T-cell (primary cell): ENCODE measurements at places on chromosomes 12 and 14.

DNA sequence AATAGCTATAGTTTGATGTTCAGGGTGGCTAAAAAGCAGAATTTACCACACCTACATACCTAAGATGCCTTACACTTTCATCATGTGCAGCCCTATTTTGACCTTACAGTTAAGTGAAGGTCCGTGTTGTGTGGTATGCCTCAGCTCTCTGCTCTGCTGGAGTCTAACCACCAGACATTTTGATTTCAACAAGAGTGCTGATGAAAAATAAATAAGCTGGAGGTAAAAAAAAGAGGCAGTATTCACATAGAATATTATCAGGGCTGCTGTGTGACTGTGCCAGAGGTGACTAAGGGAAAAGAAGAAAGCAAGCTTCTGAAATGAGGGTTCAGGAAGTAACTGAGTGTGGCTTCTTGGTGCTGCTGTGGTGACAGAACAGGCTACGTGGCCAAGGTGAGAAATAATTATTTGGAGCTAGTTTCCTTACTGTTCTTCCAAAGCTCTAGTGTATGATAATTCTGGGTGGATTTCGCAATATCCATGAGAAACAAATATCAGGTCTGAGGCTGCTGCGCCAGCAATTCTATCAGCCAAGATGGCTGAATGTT lies 188.8 kb downstream of the STXBP6 start:
- peaks cover 2% of the 10 kb centered on the region for H3K27me3 ChIP-seq
- peaks cover 4% of the 10 kb centered on the region for H3K4me1 ChIP-seq
- no peaks in the 10 kb centered on the region for H3K36me3 ChIP-seq
- no peak for DNase-seq
- no peak overlapping the region for H3K27ac ChIP-seq

DNA sequence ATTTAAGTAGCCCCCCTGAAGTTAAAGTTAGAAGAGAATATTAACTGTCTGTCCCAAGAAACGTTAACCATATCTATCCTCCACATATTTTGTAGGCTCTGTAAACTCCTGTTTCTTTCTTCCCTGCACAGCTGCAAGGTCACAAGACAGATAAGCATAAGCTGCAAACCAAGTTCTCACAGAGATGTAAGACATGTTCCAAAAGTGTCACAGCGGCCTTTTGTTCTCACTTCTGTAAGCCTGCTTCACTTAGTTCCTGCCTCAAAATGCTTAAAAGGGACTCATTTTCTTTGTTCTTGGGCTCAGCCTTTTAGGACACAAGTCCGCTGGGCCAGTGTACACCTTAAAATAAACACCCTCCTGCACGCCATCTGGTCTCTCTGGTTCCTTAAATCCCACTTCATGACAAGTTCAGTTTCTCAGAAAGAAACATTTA lies 3.2 kb downstream of the RNASE1 start:
- DNase-seq = no peak
- H3K4me3 ChIP-seq = no peak overlapping the region
- H3K36me3 ChIP-seq = no peaks in the 10 kb centered on the region
- no peak overlapping the region for H3K27ac ChIP-seq
- peaks cover 23% of the 10 kb centered on the region for H3K27me3 ChIP-seq
- H3K4me1 ChIP-seq = no peaks in the 10 kb centered on the region

- no peak overlapping the region for H3K27ac ChIP-seq
- no peaks in the 10 kb centered on the region for H3K4me1 ChIP-seq
- no peaks in the 10 kb centered on the region for H3K27me3 ChIP-seq
- H3K36me3 ChIP-seq = no peaks in the 10 kb centered on the region
Observed at GRCh38 chr12:14314801-14315200, 50.7 kb upstream of the ATF7IP start.

- no peaks in the 10 kb centered on the region for H3K27me3 ChIP-seq
- no peak overlapping the region for H3K27ac ChIP-seq
- DNase-seq = no peak
- H3K4me1 ChIP-seq = peaks cover 34% of the 10 kb centered on the region
- peaks cover 53% of the 10 kb centered on the region for H3K36me3 ChIP-seq
Observed at GRCh38 chr14:100138082-100138787, 21.2 kb downstream of the DEGS2 start.

DNA sequence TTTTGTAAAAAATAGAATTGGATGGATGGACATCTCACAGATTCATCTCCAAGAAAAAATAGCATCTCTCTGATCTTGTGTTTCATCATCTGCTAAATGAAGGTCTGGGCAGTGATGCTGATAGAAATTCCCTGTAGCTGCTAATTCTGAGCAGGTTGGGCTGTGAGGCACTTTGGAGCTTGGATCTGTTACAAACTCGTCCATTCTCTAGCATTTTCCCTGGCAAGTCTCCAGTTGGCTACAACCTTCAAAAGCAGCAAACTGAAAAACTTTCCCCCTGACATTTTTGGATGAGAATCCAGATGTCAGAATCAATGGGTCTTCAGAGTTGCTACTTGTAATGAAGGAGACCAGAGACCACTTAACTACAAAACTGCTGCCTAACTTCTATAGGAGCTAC lies 72.7 kb downstream of the TPH2 start:
- no peak overlapping the region for H3K4me3 ChIP-seq
- H3K27ac ChIP-seq = no peak overlapping the region
- H3K4me1 ChIP-seq = no peaks in the 10 kb centered on the region
- DNase-seq = no peak
- H3K36me3 ChIP-seq = no peaks in the 10 kb centered on the region
- no peaks in the 10 kb centered on the region for H3K27me3 ChIP-seq

DNA sequence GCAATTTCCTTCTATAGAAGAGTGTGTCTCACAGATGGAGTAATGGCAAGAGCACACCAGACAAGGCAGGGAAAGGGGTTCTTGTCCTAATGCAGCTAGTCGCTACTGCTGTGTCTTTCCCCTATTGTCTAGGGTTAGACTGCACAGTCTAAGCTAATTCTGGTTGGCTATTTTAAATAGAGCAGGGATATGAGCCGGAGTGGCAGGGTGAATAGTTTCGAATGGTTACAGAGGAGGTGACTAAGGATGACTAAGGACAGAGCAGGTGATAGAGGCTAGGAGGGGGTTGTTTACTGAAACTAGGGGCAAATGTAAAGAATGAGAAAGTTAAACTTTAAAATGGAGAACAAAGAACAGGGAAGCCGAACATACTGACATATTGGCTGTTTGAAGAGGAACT lies 25.6 kb upstream of the CPNE8 start:
- H3K36me3 ChIP-seq = no peaks in the 10 kb centered on the region
- H3K27me3 ChIP-seq = no peaks in the 10 kb centered on the region
- H3K4me1 ChIP-seq = no peaks in the 10 kb centered on the region
- no peak overlapping the region for H3K4me3 ChIP-seq

DNA sequence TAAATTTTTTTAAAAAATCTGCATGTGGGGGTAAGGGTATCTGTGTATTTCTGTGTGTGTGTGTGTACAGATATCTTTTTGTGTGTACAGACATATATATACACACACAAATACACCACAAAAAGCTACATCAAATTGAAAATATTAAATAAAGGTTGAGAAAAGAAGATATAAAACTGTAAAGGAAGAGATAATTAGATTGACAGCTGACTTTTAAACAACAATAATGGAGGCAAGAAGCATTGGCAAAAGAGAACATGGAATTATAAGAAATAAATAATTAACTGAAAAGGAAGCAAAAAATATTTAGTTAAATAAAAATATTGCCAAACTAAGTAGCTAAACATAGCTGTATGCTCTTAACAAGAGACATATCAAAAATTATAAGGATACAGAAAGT lies 291.4 kb downstream of the FSCB start:
- DNase-seq = no peak
- no peaks in the 10 kb centered on the region for H3K4me1 ChIP-seq

- no peak for DNase-seq
- H3K4me3 ChIP-seq = no peak overlapping the region
- H3K4me1 ChIP-seq = no peaks in the 10 kb centered on the region
- H3K27ac ChIP-seq = no peak overlapping the region
Observed at GRCh38 chr14:72869407-72870329, 24.2 kb downstream of the DPF3 start.

DNA sequence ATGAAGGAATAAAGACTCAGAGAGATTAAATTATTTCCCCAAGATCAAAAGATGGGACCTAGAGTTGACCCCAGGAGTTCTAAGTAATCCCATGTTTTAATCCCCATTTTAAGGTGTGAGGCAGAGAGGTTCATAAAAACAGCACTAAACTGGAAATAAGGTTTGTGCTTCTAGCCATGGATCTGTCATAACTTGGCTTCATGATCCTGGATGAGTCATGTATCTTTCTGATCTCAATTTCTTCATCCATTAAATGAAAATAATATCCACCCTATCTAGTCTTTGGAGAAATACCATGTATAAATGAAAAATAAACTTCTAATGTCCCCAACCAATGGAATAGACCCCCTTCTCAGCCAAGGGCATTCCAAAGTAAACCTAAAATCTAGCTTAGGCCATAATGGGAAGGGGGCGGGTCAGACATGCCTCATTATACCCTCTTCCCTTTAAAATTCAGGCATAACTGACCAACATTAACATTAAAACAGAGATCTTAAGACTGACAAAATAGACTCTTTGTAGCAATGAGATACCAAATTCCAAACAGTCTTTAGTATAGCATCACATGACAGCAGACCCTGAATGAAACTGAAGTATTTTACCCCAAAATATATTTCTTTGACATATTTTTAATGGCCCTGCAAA lies 47.8 kb downstream of the SLC41A2 start:
- no peak for DNase-seq
- no peaks in the 10 kb centered on the region for H3K36me3 ChIP-seq
- H3K27ac ChIP-seq = no peak overlapping the region

GRCh38 chr12:84976133-84976532 lies 59.9 kb downstream of the TSPAN19 start:
- H3K27me3 ChIP-seq = no peaks in the 10 kb centered on the region
- no peak overlapping the region for H3K27ac ChIP-seq
- no peaks in the 10 kb centered on the region for H3K4me1 ChIP-seq
- no peaks in the 10 kb centered on the region for H3K36me3 ChIP-seq
- no peak overlapping the region for H3K4me3 ChIP-seq
- no peak for DNase-seq

DNA sequence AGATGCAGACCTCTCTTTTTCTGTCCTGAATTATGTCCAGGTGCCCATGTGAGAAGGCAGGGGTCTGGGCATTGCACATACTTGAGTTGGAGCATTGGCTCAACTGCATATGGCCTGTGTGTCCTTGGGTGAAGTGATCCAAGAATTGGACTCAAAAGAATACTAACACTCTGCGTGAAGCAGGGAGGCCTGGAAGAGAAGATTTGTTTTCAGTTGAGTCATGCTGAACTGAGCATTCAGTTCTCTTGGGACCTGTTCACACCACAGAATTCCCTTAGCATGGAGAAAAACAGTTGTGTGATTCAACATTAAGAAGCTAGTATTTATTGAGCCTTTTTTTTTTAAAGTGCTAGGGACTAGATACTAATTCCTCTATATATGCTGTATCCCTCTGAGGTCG lies 164.7 kb upstream of the TBX3 start:
- H3K4me3 ChIP-seq = no peak overlapping the region
- no peak for DNase-seq
- no peak overlapping the region for H3K27ac ChIP-seq
- no peaks in the 10 kb centered on the region for H3K36me3 ChIP-seq
- no peaks in the 10 kb centered on the region for H3K27me3 ChIP-seq
- H3K4me1 ChIP-seq = no peaks in the 10 kb centered on the region

- H3K36me3 ChIP-seq = peaks cover 15% of the 10 kb centered on the region
- no peaks in the 10 kb centered on the region for H3K4me1 ChIP-seq
- no peak overlapping the region for H3K4me3 ChIP-seq
Observed at GRCh38 chr12:47249719-47250357, 170.1 kb upstream of the AMIGO2 start.
